Stimulated activated CD8-positive, alpha-beta memory T cell treated with anti-CD3 and anti-CD28 coated beads, Interleukin-15, amount 100 ng/mL, for 48 hours (primary cell): ENCODE measurements at places on chromosomes 12 and 14.

DNA sequence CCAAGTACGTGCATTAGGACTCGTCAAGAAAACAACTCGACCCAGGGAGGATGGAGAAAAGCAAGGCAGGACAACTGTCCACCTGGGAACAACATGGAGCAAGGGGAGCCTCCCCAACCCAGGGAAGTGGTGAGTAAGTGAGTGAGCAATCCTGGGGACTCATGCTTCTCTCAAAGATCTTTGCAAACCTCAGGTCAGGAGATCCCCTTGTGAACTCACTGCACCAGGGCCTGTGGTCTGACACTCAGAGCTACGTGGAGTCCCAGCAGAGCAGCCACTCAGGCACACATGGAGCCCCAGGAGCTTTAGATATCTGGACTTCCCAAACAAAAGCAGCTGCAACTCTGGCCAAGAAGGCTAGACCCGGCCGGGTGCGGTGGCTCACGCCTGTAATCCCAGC is 12.2 kb upstream of the OR5AU1 start:
- DNase-seq, result no peak

GRCh38 chr12:72271451-72272090 is 599 bp upstream of the TRHDE start:
- no peak for DNase-seq

DNA sequence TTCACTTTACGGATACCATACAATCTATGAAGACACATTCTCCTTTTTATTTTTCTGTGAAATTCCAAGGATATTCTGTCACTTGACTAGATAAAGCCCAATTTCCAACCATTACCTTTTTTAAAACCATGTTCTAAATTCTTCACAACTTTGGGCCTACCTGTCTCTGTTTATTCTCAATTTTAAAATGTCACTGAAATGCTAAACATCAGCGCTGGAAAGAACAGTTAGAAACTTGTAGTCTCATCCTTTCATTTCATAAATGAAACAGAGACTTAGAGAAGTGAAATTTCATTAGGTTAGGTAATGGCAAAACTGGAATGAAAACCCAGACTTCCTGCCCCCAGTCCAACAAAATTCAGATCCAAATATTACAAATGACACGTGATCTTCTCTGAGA is 396.2 kb downstream of the CCDC91 start:
- DNase-seq, result no peak

DNA sequence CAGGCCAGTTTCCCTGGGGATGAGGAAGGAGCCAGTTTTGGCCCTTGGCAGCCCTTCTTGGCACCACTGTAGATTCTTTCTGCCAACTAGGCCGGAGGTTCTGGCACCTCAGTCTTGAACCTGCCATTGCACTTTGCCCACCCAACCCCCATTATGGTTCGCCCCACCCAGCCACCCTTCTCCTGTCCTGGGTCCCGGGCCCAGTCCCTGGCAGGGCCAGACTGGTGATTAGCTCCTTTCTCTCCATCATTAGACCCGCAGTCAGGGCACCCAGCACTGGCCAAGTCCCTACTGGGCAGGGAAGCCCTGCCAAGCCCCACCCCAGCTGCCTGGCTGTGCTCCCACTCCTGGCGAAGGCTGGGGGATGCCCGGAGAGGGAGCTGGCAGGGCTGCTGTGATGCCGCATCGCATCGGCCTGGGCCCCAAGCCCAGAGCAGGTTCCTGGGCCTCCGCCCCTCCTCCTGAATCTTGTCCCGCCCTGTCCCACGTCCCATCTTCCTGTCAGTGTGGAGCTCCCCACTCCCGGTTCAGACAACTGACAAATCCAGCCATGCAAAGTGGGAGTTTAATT is 9.8 kb downstream of the FAM222A start:
- no peak for DNase-seq

- DNase-seq, result no peak
Measured at GRCh38 chr14:61466249-61466904, 145.0 kb downstream of the PRKCH start.

- no peak for DNase-seq
Measured at GRCh38 chr14:36091096-36091495, 85.4 kb downstream of the PTCSC3 start.
